DMS53 (cell line): ENCODE measurements at places on chromosomes 16 and 17.

DNA sequence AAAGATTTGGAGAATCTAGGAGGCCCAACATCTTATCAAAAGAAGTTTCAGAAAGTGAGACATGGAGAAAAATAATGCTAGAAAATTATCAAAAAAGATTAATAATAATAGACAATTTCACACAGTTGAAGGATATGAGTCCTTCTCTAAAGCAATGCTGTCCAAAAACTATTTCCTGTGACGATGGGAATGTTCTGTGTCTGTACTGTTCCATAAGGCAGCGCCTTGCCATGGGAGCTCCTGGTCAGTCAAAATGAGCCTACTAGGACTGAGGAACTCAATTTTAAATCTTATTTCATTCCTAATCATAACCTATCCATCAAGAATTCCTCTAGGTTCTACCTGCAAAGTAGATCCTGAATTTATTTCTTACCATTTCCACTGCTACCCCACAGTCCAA lies 49.0 kb downstream of the CACNG1 start:
- DNase-seq, result no peak

DNA sequence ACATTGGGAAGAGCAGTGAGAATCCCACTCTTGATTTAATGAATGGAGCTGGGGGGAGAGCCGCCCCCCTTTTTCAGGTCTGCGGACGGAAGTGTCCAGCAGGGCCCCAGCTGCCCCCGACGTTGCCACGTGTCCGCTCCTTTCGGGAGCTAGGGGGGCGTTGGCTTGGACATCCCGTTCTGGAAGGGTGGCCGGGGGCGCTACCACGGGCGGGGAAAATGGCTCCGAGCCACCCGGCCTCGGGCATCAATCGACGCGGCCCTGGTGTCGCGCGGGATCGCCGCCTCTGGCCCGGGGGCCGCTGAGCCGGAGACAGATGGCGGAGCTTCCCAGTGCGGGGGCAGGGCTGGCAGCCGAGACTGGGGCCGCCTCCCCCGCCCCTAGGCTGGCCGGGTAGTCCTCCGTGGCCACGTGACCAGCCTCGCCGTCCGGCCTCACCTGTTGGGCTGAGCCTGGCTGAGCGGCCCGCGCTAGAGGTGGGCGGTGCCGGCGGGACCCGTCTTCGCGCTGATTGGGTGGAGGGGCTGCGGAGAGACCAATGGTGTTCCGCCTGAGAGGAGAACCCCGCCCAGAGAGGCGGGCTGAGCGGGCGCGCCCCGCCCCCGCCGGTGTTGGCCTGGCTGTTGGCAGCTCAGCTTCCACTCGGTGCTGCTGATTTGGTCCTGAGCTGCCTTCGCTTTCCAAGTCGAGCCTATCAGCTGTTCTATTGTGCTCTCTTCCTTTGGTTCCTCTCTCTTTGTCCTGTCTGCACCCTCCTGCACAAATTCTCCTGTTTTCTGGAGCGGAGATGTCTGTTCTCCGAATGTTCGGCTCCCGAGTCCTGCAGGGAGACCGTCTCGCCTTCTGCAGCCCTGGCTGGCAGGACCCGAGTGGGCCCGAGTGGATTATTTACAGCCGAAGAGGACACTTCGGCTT lies 8.3 kb downstream of the HS3ST3B1 start:
- DNase-seq, result no peak

DNA sequence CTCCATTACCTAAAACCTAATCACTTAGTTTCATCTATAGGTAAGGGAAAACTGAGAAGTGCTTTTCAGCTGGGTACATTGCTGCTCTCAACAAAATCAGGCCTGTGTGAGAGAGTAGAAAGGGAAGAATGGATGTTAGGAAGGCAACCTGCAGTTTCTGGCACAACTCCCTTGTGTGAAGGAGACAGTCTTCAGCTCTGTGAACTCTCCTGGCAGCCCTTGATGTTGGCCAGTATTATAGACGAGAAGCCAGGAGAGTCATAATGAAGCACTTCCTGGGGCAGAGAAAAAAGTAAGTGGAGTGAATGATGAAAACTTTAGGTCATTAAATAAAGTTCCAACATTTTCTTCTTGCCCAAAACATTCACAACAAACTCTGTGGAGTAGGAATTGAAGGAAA lies 260.1 kb downstream of the IRX3 start:
- DNase-seq, result no peak

DNA sequence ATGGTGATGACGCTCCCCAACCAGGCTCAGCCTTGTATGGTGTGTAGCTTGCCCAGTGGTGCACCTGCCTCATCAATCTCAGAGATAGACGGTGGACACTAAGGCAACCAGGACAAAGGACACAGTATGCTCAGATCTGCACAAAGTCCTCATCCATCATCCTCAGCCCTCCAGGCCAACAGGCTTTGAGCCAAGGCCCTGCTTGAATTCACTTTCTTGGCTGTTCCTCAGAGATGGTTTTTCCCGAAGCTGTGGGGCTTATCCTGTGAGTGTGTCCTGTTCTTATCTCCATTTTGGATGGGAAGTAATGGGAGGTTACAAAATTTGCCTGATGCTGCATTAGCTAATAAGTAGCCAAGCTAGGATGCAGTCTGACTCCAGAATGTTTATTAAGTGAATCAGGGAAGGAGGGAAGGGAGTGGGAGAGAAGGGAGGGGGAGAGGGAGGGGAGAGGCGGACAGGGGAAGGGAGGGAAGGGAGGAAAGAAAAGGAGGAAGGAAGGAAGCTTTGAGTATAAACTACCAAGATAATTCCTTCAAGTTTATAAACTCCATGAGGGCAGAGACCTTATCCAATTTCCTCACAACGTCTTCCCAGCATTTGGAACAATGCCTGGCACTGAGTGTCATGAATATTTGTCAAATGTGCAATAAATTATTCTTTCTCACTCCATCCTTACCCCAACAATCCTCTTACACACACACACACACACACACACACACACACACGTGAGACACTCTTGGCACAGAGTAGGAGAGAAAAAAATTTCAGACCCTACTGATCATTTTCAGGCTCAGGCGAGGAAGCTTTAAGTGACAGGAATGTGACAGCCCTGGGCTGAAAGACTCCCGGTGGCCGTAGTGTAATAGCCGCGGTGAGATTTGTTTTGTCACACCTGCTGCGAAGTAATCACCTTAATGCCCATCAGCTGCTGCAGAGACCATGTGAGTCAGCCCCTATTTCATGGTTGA lies 84.3 kb downstream of the BMERB1 start:
- no peak for DNase-seq

- peak; percentile 55 for DNase-seq
Measured at GRCh38 chr17:43608313-43608712, 53.4 kb downstream of the MEOX1 start.

DNA sequence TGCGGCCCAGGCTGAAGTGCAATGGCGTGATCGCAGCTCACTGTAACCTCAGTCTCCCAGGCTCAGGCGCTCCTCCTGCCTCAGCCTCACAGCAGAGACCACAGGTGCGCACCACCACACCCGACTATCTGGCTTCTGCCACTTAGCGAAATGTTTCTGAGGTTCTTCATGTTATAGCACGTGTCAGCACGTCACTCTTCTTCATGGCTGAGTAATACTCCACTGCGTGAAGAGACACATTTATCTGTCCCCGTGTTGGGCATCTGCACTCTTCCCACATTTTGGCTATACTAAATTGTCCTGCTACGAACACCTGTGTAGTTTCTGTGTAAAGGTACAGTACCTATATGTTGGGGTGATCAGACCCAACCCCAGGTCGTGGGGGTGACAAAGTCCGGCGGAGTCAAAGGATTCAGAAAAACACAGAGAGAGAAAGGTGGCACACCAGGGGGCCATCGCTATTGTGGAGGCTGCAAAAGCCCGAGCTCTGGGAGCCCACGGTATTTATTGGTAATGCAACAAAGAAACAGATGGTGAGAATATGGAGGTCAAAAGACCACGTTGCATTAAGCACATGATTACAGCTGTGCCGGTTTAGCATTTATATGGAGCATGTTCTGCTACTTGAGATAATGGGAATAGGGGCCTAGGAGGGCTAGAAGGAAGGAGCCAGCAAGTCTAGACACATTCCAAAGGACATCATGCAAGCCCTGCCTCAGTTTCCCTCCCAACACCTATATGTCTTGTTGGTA lies 851 bp upstream of the DPEP1 start:
- no peak for DNase-seq

- DNase-seq, result no peak
Measured at GRCh38 chr16:67750466-67750865, 31.4 kb upstream of the GFOD2 start.

GRCh38 chr16:75820672-75821071 lies 94.4 kb upstream of the CPHXL start:
- DNase-seq, result no peak

DNA sequence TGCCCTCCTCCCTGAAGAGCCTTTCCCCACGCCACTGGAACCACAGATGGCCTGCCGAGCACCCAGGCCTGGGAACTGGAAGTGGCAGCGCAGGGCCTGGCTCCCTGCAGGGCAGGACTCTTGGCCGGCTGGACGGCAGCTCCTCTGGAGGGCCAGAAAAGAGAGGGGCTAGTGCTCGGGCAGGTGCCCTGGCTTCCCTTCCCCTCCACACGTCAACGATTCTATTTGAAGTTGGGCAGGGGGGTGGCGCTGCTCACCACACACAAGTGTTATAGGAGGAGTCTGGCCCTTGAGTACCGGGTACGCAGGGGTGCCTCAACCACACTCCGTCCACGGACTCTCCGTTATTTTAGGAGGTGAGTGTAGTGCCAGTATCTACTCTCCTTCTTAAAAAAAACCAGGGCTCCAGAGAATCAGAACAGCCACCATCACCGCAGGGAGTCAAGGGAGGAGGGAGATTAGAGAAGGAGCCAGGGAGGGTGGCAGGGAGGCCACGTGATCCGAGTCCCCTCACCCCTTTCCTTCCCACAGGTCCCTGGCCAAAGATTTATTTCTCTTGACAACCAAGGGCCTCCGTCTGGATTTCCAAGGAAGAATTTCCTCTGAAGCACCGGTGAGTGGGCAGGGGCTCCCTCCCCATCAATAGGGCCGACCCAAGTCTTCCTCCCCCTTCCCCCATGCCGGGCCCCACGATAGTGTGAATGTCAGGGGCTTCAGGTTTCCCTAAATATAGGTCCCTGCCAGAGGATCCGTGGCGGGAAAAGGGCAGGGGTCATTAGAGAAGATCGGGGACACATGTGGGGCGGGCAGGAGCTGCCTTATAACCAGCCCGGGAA lies 1.4 kb upstream of the ALDOA start:
- DNase-seq, result peak; percentile 83

- DNase-seq, result no peak
Measured at GRCh38 chr17:6361733-6362132, 73.2 kb downstream of the AIPL1 start.

DNA sequence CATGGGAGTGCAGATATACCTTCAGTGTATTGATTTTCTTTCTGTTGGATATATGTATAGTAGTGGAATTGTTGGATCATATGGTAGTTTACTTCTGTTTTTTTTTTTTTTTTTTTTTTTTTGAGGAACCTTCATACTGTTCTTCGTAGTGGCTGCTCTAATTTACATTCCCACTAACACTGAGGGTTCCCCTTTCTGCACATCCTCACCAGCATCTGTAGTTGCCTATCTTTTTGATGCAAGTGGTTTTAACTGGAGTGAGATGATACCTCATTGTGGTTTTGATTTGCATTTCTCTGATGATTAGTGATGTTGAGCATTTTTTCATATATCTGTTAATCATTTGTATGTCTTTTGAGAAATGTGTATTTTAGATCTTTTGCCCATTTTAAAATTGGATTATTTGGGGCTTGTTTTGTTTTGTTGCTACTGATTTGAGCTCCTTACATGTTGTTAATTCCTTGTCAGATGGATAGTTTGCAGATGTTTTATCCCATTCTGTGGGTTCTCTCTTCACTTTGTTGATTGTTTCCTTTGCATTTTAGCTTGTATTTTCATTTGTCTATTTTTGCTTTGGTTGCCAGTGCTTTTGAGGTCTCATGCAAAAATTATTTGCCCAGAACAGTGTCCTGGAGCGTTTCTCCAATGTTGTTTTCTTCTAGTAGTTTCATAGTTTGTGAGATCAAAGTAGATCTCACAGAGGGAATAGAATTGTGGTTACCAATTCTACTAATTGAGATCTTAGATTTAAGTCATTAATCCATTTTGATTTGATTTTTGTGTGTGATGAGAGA lies 25.0 kb upstream of the BCAS3 start:
- no peak for DNase-seq

DNA sequence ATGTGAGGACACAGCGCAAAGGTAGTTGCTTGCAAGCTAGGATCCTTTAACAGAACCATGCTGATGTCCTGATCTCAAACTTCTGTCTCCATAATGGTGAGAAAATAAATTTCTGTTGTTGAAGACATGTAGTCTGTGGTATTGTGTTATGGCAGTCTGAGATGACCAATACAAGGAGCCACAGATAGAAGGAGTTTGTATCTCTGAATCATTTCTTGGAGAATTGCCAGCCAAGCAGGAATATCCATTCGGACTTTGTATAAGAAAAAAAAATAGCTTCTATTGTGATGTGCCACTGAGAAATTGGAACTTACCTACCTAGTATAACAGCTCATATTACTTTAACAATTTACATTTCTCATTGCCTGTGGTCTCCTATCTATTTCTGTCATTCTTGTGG lies 447.6 kb upstream of the CA10 start:
- DNase-seq, result peak; percentile 51

DNA sequence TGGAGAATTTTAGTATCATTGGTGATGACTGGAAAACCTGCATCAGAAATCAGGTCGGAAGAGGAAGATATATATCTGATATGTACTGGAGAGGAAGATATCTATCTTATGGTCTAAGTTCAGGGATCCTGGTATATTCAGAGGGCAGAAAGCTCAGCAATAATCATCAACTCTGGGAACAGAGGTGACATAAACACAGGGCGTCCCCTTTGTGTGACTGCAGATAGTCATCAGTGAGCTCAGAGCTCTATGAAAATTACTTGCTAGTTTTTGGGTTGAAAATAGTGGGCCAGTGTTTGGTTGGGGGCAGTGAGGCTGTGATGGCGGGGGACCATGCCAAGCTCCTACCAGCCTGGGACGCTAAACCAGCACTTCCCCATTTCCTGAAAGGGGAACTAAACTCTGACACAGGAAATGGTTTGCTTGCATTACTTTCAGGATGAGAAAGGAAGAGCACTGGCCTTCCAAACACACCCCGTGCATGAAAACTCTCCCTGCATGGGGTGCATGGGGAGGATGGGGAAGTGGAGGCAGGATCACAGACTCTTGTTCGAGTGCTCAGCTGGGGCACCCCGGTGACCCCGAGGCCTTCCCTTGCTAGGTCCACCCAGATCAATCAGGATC lies 15.8 kb downstream of the NOD2 start:
- no peak for DNase-seq

- no peak for DNase-seq
Measured at GRCh38 chr17:31339906-31340661, 18.7 kb upstream of the EVI2A start.

GRCh38 chr16:4690946-4691665 lies 2.3 kb upstream of the NUDT16L1 start:
- DNase-seq, result no peak

- DNase-seq, result no peak
Measured at GRCh38 chr17:28549236-28550132, 2.9 kb downstream of the UNC119 start.

GRCh38 chr16:76857402-76857801 lies 333.6 kb upstream of the MON1B start:
- no peak for DNase-seq

GRCh38 chr16:81823111-81823510 lies 44.0 kb downstream of the PLCG2 start:
- no peak for DNase-seq

GRCh38 chr17:57187391-57187790 lies 68.9 kb upstream of the MSI2 start:
- DNase-seq, result no peak
